A549 treated with CORT108297 at 1 μM for 4 hours (cell line): ENCODE measurements at places on chromosomes 12 and 14. TPM values are rescaled to one million over a fixed set of nuclear protein-coding genes. Genes with fewer than 3 reads are reported as not detected.

The CLIP1 gene
- total RNA-seq: 35.8 to 59.4 TPM (median 42.5 TPM) in 5 replicates

The NGB gene
- not detected in 5 replicates for total RNA-seq

The FBLN5 gene
- total RNA-seq: 2.4 to 3.3 TPM (median 2.8 TPM) in 5 replicates

The CPNE8 gene
- total RNA-seq: 8.8 to 12.6 TPM (median 10.7 TPM) in 5 replicates

The NOVA1 gene
- total RNA-seq: 4.6 to 6.5 TPM (median 5.1 TPM) in 5 replicates

The ANKS1B gene
- 0.20 to 0.63 TPM (median 0.48 TPM) in 5 replicates for total RNA-seq

The WDHD1 gene
- total RNA-seq: 9.9 to 13.7 TPM (median 11.7 TPM) in 5 replicates

The OR4Q2 gene
- total RNA-seq: not detected in 5 replicates

The FBXL14 gene
- total RNA-seq: 7.5 to 13.6 TPM (median 12.8 TPM) in 5 replicates

The FOXN3 gene
- 3.7 to 6.1 TPM (median 5.5 TPM) in 5 replicates for total RNA-seq

The ADAM21 gene
- 0.03 TPM in 1 of 5 replicates, not detected in the others for total RNA-seq

The RIMBP2 gene
- total RNA-seq: 0.08 to 0.09 TPM in 2 of 5 replicates, not detected in the others

The ARF6 gene
- total RNA-seq: 61.5 to 74.8 TPM (median 68.2 TPM) in 5 replicates

The PRKD1 gene
- total RNA-seq: 2.4 to 2.9 TPM (median 2.4 TPM) in 5 replicates

The RNASE3 gene
- total RNA-seq: not detected in 5 replicates

The ACOT6 gene
- total RNA-seq: not detected in 5 replicates

The EML1 gene
- total RNA-seq: 38.0 to 44.9 TPM (median 43.2 TPM) in 5 replicates

The B3GNT4 gene
- 0.54 to 1.2 TPM (median 0.91 TPM) in 5 replicates for total RNA-seq

The KRT74 gene
- not detected in 5 replicates for total RNA-seq

The GDF3 gene
- not detected in 5 replicates for total RNA-seq
